ENCODE measurements at places on chromosomes 11 and 22.
A peak's percentile ranks its signal among the peaks of the same experiment; 100 is the strongest.

DNA sequence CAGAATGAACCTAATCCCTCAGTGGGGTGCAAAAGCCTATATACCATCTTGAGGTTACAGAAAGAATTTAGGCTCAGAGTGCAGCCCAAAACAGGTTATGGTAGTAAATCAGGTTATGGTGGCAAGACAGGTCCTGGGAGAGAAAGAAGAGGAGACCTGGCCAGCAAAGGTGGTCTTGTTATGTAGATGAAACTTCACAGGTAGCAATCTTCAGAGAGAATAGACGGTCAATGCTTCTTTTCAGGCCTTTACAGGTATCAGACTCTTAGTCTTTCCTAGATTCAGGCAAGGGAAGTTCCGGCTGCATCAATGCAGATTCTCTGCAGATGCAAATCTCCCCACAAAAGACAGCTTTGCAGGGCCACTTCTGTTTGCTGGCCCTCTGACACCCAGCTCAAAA is 45.8 kb upstream of the SORL1 start:
- no peak for DNase-seq

DNA sequence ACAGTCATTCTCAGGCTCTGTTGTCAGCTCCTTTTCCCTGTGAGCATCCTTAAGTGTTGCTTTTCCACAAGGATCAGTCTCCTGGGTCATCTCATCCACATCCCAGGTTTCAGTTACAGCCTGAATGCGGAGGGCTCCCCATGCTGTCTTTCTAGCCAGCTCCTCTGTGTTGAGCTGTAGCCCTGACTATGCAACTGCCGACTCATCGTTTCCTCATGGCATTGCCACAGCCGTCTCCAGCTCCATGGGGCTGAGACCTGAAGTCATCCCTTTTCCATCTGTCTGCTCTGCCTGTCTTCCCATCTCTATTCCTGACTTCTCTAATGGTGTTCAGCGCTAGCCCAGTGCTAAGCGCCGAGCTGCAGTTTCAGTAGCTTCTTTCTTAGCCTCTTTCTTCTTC is 11.8 kb downstream of the SAMM50 start:
- no peak for DNase-seq

DNA sequence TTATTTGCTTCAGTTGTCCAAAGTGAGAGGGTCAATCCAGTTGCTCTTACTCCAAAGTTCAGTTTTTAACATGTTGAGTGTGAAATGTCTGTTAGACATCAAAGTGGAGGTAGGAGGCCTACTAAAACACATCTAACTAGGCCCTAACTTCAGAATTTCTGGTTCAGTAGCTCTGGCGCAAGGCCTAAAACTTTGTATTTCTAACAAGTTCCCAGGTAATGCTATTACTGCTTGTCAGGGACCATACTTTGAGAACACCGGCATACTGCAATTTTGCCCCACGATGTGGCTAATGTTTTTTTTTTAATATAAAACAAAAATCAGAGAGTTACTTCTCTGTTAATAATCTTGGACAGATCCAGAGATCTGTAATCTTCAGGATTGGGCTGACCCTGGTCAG is 72.4 kb upstream of the LRRC55 start:
- DNase-seq, result no peak

- no peak for DNase-seq
These were observed 15.0 kb upstream of the CXCR5 start for GRCh38 chr11:118868659-118869058.

DNA sequence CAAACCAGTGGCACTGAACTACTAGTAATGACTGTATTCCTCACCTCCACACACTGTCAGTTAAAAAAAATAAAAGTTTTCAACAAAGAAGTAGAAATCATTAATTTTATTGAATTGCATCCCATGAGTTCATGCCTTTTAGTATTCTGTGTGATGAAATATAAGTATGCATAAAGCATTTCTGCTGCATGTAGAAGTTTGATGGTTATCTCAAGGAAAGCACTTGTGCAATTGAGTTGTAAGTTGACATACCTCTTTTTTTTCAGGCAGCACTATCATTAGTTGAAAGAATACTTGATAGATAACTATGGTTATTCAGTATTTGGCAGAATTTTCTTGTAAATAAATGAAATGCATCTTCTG is 104.4 kb downstream of the STIM1 start:
- no peak for DNase-seq

DNA sequence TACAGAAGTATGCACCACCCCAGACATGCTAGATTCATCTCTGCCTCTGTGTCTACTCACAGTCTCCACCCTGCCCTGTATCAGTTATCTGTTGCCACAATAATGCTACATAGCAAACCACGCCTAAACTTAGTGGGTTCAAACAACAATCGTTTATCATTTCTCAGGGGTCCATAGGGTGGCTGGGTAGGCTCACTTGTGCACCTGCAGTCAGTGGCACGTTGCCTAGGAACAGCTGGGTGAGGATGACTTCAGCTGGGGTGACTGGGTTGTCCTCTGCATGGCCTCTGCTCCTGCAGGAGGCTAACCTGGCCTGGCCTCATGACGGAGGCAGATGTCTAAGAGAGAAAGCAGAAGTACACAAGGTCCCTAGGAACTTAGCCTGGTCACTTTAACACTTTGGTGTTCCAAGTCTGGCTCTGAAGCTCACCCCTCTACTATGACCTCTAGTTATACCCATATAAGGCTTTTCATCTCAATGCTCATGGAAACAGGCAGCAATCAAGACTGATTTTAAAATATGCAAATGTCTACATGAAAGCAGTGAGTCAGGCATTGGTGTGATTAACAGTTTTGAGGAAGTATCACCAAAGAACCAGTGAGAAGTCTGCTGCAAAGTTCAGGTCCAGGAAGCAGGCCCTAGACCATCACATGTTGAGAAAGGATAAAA is 10.7 kb downstream of the OLFML1 start:
- DNase-seq, result no peak

DNA sequence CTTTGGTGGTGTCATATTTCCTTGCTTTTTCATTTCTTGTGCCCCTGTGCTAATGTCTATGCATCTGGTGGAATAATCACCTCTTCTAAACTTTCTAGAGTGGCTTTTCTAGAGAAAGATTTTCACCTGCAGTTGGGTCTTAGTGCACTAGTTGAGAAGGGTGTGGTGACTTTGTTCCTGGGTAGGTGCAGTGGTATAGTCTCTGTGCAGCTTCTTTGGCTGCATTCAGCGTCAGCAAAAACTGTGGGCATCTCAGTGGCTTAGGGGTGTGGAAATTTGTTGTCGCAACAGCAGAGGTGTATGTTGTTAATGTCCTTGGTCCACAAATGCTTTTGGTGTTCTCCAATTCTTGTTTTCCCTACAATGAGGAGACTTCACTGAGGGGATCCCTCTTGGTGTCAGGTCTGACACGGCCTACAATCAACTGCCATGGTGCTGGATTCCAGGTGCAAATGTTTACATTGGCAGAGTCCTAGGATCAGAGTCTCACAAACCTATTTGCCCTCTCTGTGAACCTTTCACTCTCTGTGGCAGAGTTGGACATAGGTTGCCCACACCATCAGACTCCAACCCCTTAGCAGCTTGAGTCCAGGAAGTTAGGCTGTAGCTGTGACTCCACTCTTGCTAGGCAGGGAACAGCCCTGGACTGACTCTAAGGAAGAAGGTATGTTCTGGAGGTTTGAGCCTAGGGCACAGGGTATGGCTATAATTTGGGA is 48.8 kb downstream of the GDPD4 start:
- no peak for DNase-seq

- DNase-seq, result no peak
These were observed 51.7 kb downstream of the MCM5 start for GRCh38 chr22:35451592-35451991.

DNA sequence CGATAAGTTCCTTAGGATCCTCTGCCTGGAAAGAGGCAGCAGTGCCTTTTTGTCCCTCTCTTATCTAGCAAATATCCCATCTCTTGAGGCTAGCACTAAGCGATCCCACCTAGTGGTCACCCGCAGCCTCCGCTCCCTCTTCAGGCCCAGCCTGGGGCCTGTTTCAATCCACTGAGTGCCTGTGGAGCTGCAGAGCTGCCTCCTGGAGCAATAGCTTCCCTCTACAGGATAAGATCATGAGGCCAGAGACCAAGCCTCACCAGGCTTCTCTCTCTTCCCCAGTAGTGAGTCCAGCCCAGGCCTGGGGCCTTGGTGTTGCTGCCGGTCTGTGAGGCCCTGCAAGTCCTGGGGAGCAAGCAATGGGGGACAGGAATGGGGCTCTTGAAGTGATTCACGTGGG is 65.8 kb downstream of the SLC22A12 start:
- DNase-seq, result no peak

- no peak for DNase-seq
These were observed 21.3 kb upstream of the DRG1 start for GRCh38 chr22:31378123-31378522.

- no peak for DNase-seq
These were observed 96.5 kb downstream of the RPL27A start for GRCh38 chr11:8779107-8779506.

GRCh38 chr11:122101625-122102291 is 14.3 kb downstream of the BLID start:
- DNase-seq, result no peak

DNA sequence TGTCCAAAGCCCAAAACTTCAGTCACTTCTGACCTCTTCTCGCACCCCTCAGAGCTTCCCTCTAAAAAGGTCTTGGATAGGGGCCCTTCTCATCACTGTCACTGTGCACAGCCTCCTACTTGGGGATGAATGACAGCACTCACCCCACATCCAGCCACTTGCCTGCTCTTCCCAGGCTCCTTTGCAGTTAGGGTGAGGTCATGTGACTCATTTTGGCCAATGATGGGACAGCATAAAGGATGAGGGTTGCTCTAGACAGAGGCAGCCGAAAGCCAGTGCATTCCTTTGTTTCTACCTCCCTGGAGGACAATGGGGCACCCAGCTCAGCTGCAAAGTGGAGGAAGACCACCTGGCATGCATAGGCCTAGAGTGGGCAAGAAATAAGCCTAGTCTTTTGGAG is 1413.3 kb downstream of the TBC1D22A start:
- DNase-seq, result no peak

DNA sequence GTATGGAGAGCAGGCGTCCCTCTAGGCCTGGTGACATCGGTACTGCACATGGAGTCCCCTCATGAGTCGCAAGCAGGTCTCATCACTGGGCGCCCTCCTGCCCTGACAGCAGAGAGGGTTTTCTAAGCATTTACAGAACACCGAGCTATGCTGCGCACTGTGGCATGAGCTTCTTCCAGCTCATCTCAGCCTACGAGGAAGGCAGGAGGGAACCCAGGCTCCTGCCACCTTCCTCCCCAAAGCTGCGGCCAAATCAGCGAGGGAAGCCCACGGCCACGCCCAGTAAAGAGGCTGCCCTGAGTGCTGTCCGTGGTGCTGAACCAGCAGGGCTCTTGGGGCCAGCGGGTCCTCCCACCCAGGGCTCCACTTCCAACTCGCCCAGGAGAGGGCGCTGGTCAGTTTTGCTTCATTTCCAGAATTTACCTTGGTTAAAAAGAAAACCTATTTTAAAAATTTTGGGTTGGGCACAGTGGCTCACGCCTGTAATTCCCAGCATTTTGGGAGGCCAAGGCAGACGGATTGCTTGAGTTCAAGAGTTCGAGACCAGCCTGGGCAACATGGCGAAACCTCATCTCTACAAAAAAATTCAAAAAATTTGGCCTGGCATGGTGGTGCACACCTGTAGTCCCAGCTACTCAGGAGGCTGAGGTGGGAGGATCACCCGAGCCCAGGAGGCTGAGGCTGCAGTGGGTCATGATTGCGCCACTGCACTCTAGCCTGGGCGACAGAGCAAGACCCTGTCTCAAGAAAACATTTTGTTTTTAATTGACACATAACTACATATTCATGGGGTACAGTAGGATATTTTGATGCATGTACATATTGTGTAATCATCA is 34.2 kb downstream of the PHF21B start:
- peak; percentile 28 for DNase-seq

GRCh38 chr11:11982975-11983374 is 25.5 kb downstream of the DKK3 start:
- DNase-seq, result no peak

DNA sequence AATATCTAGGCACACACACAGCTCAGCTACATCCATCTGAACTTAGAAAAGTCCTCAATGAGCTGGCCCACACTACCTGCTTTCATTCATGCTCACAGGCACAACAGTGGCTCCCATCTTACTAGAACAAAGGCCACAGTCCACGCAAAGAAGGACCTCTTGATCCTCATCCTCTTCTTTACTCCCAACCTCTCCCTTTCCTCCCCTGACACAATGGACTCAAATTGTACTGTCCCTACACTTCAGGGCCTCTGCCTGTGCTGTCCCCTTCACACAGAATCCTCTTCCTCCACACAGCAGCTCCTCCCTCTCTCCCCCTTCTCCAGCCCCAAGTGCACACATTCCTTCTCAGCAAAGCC is 12.7 kb downstream of the SMCO4 start:
- DNase-seq, result no peak

GRCh38 chr22:32082331-32082730 is 39.3 kb downstream of the SLC5A1 start:
- DNase-seq, result no peak

DNA sequence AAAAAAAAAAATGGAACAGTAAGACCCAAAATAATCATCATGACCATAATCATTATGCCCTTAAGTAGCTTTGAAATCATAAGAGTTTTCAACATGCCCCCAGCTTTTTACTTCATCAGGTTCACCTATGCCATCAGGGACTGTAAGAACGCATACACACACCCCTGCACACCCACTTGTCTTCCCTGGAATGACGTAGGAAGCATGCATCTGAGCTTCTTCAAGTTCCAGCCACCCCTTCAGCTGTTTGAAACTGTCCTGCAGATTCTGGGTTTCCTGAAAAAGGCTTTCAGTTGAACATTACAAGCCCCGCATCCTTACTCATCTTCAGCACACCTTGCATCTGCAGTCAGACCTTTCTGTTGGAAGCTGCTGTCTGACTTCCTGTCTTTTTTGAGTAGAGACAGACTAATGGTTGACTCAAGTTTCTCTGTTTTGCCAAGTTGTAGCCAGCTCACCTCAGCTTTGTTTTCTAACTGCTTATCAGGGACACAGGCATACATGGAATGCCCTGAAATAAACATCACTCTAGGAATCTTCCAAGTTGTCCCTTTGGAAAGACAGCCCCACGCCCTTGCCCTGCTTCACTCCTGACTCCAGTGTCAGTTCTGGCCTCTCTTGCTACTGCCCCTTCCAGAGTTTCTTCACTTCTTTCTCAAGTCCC is 37.0 kb downstream of the ARHGAP1 start:
- no peak for DNase-seq

DNA sequence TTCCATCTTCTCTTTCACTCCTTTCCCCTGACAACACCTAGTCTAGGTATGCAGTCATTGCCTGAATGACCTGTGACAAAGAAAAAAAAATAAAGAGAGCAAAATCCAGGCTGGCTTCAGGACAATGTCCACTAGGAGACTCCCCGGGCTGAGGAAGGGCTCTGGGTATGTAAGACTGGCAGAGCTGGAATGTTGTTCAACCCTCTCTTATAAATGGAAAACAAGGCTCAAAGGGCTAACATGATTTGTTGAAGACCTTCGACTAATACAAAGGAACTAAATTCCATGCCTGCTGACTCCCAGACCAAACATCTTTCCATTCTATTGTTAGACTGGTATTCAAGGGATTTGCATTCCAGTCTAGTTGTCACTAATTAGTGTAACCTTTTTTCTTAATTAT is 122.2 kb downstream of the ARL14EP start:
- DNase-seq, result no peak

All from stimulated activated CD4-positive, alpha-beta T cell treated with anti-CD3 and anti-CD28 coated beads, Interleukin-12 subunit alpha, Interleukin-12 subunit beta, amount 100 ng/mL, for 24 hours (primary cell).